ENCODE measurements at places on chromosomes 3 and 15. TPM values are rescaled to one million over a fixed set of nuclear protein-coding genes. Genes with fewer than 3 reads are reported as not detected.

The IGSF11 gene
- 0.56 TPM for total RNA-seq

The CMTM8 gene
- 0.38 TPM for total RNA-seq

The GALNT15 gene
- 27.1 TPM for total RNA-seq

The FRMD5 gene
- total RNA-seq, result 14.9 TPM

The ANKRD34C gene
- not detected for total RNA-seq

The C3orf49 gene
- not detected for total RNA-seq

The MYRIP gene
- under 0.01 TPM for total RNA-seq

The MESP2 gene
- total RNA-seq, result 0.77 TPM

The LEKR1 gene
- total RNA-seq, result 0.38 TPM

The SNURF gene
- total RNA-seq, result 14.7 TPM

The CASR gene
- not detected for total RNA-seq

The RAD54L2 gene
- 14.8 TPM for total RNA-seq

The UNC13C gene
- not detected for total RNA-seq

The CYP1A2 gene
- total RNA-seq, result not detected

The TRIM59 gene
- total RNA-seq, result 29.1 TPM

The KBTBD12 gene
- not detected for total RNA-seq

The GABRR3 gene
- not detected for total RNA-seq

The TIGIT gene
- under 0.01 TPM for total RNA-seq

The FOXL2 gene
- 0.19 TPM for total RNA-seq

The SPESP1 gene
- 4.2 TPM for total RNA-seq

The CD80 gene
- not detected for total RNA-seq

The COLQ gene
- under 0.01 TPM for total RNA-seq

The SLC28A2 gene
- not detected for total RNA-seq

The KLF15 gene
- 0.38 TPM for total RNA-seq

The IQCF5 gene
- total RNA-seq, result not detected

The CD276 gene
- total RNA-seq, result 102 TPM

The ACKR2 gene
- total RNA-seq, result not detected

The IL17RD gene
- 1.7 TPM for total RNA-seq
